ENCODE measurements at places on chromosomes 11 and 22.

GRCh38 chr22:38317122-38317994, at the start of gene CSNK1E:
CSNK1E (minus strand) TSS chr22:38317433; CDS start chr22:38314157, 3,276 bp downstream.
- peak; percentile 74 for DNase-seq

DNA sequence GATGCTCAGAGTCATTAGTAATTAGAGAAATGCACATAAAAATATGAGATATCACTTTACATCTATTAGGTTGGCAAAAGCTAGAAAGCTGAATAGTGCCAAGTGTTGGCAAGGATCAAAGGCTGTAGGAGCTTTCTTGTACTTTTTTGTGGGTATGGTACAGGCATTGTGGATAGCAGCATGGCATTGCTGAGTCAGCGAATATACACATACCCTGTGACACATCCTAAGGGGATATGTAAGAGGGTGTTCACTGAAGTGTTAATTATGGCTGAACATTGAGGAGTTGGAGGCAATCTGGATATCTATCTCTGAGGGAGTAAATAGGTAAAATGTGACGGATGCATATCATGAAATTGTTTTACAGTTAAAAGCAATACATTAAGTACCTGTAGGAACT, 27.0 kb upstream of the IL18BP start:
- DNase-seq, result no peak

GRCh38 chr11:57630171-57630570, 19.5 kb downstream of the YPEL4 start:
- DNase-seq, result no peak

DNA sequence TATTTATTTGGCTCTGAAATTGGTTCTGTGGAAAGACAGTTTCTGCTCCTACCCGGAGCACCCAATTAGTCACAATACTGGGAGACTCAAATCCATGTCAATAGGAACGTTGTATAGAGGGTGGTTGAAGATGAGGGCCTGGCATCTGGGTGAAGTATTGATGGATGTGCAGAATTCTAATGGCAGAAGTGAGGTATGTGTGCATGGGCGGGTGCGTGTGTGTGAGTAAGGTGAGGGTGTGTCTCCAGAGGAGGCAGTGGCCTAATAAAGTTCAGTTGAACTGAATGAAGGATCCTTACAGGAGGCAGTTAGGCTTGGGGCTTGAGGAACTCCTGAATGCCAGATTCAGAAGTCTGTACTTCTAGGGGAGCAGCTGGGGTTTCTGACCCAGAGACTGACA, 71.8 kb upstream of the B3GAT1 start:
- no peak for DNase-seq

- no peak for DNase-seq
Observed at GRCh38 chr11:19433367-19433766, 192.6 kb upstream of the E2F8 start.

DNA sequence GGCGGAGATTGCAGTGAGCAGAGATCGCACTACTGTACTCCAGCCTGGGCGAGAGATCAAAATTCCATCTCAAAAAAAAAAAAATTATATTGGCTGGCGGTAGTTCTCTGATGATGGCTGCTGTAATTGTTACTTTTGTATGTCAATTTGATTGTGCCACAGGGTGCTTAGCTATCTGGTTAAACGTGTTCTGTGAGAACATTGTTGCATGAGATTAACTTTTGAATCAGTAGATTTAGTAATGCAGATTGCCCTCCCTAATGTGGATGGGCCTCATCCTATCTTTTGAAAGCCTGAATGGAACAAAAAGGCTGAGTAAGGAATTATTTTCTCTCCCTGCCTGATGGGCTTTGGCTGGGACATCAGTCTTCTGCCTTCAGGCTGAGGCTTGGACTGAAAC, 654.2 kb downstream of the OPCML start:
- no peak for DNase-seq

- DNase-seq, result no peak
Observed at GRCh38 chr11:69384251-69385143, 90.5 kb downstream of the MYEOV start.

GRCh38 chr11:61162092-61162941, 1.1 kb upstream of the VPS37C start:
- DNase-seq, result peak; percentile 64

- DNase-seq, result no peak
Observed at GRCh38 chr11:60658409-60658808, 41.0 kb upstream of the MS4A8 start.

- DNase-seq, result no peak
Observed at GRCh38 chr22:38953091-38953490, 4.3 kb upstream of the APOBEC3A start.

DNA sequence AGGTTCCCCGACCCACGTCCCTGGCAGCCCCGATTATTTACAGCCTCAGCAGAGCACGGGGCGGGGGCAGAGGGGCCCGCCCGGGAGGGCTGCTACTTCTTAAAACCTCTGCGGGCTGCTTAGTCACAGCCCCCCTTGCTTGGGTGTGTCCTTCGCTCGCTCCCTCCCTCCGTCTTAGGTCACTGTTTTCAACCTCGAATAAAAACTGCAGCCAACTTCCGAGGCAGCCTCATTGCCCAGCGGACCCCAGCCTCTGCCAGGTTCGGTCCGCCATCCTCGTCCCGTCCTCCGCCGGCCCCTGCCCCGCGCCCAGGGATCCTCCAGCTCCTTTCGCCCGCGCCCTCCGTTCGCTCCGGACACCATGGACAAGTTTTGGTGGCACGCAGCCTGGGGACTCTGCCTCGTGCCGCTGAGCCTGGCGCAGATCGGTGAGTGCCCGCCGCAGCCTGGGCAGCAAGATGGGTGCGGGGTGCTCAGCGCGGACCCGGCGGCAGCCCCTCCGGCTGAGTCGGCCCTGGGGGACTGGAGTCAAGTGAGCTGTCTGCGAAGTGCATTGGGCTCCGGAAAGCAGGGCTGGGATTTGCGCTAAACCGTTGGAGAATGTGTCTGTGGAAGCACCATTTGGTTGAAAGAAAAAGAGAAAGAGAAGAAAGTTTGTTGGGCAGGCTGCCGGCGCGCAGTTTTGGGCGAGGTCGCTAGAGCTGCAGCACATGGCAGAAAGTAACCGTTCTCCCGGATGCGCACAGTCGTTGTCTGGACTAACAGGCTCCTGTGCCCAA, at the start of gene CD44:
Gene CD44, plus strand, starts transcription at position 229 of the 779 bp plus-strand sequence. Its CDS starts 133 bp downstream, at position 362.
- DNase-seq, result peak; percentile 91

DNA sequence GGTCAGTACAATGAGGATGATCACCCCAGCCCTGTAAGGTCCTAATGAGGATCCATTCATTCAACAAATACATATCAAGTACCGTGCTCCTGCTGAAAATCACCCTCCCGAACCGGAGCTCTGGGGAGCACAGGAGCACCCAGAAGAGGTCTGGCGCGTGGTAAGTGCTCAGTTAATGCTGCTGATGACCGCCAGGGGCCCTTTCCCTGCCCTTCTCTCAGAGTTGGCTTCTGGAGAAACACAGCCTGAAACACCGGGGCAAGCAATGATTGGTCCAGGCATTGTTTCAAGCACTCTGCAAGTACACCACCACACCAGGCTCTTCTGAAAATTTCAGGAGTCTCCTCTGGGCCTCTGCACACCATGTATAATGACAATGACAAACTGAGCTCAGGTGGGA, 3.8 kb upstream of the CCDC86 start:
- peak; percentile 43 for DNase-seq

DNA sequence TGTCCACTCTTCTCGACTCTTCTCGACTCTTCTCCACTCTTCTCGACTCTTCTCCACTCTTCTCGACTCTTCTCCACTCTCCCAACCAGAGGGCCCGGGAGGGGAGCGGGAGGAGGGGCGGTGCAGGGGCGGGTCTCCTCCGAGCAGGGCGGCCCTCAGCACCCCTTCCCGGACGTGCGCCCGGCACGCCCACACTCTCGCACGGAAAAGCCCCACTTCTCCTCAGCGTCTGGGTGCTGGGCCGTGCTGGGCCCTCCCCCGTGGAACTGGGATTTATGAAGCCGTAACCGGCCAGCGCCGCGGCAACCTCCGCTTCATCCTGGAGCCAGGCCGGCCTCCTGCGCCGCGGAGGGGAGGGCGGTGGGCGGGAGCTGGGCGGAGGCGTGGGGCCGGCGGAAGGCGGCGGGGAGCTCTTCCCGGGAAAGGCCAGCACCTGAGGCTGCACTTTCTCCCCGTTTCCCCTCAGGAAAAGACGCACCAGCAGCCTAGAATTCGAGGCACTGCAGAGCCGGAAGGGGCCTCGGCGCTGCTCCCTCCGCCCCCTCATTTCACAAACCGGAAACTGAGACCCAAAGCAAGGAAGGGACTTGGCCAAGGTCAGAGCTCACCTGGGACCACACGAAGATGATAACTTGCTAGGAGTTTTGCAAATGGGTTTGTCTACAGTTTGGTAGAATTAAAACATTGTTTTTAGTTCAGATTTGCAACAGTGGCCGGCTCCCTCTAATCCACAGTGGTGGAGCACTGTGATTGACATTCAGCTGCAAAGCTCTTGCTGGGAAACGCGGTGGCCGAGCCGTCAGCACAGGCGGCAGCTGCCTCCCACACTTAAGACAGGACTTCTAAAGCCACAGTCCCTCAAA, 31.6 kb upstream of the JAM3 start:
- peak; percentile 49 for DNase-seq

- DNase-seq, result no peak
Observed at GRCh38 chr11:69778373-69778772, 3.2 kb upstream of the FGF4 start.

- peak; percentile 92 for DNase-seq
Observed at GRCh38 chr11:122197066-122197987, 81.3 kb upstream of the BLID start.

DNA sequence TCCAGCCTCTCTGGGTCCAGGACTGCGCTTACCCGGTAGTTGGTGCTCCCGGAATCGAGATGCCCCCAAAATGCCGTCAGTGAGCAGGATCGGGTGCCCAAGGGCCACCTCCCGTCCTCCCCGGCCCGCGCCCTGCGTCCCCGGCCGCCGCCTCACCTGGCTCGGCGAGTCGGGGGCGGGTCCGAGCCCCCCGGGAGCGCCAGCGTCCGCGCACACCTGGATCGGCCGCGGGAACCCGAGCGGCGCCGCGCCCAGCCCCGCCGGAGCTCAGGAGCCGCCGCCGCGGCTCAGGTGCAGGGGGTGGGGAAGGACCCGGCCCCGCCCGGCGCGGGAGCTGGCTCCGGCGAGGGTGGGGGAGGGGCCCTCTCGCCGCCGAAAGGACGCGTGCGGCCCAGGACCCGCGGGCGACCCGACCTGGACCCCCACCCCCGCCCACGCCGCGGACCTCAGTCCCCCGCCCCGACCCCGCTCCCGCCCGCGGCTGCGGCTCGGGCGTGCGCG, at the start of gene SHANK2:
Gene SHANK2, minus strand, starts transcription at position 309 of the 501 bp plus-strand sequence. CDS start 105,251 bp downstream, outside the sequence.
- DNase-seq, result no peak

- peak; percentile 52 for DNase-seq
Observed at GRCh38 chr11:102347462-102348370, 702 bp downstream of the BIRC2 start.

- DNase-seq, result no peak
Observed at GRCh38 chr11:48182860-48183526, 33.6 kb upstream of the OR4B1 start.

GRCh38 chr11:70735976-70736375, 337.6 kb downstream of the CTTN start:
- DNase-seq, result no peak

- no peak for DNase-seq
Observed at GRCh38 chr11:23391031-23391430, 530.8 kb upstream of the CCDC179 start.

DNA sequence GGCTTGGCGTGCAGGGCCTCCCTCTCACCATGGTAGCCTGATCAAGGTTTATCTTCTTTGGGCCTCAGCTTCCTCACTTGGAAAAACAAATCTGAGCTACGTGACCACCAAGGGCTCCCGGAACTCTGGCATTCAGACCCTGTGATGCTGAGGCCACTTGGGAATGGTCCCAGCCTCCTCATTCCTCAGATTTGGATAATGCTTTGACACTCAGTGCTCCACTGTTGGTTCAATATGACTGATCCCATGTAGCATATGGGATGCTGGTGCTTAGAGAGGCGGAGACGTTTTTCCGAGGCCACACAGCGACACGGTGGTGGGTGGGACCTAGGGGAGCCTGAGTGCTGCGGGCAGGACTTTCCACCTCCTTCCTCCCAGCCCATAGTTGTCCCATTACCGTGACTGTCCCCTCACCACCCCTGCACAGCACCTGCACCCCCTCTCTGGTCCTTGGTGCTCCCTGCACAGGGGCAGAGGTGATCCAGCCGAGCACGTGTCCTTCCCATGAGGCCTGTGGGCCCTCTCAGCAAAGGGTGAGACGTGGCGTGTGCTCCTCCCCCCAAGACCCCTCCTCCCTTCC, 23.1 kb downstream of the MB start:
- no peak for DNase-seq

GRCh38 chr11:14698771-14699170, 55.2 kb downstream of the PDE3B start:
- no peak for DNase-seq

- peak; percentile 94 for DNase-seq
Observed at GRCh38 chr22:35914665-35915476, 113.8 kb downstream of the RBFOX2 start.

GRCh38 chr11:65159012-65159411, 11.0 kb upstream of the SPDYC start:
- no peak for DNase-seq

- no peak for DNase-seq
Observed at GRCh38 chr22:21591695-21592094, 24.2 kb downstream of the UBE2L3 start.

- no peak for DNase-seq
Observed at GRCh38 chr11:44627165-44627789, 61.8 kb downstream of the CD82 start.

GRCh38 chr22:50665738-50666137, 6.9 kb upstream of the SHANK3 start:
- no peak for DNase-seq

DNA sequence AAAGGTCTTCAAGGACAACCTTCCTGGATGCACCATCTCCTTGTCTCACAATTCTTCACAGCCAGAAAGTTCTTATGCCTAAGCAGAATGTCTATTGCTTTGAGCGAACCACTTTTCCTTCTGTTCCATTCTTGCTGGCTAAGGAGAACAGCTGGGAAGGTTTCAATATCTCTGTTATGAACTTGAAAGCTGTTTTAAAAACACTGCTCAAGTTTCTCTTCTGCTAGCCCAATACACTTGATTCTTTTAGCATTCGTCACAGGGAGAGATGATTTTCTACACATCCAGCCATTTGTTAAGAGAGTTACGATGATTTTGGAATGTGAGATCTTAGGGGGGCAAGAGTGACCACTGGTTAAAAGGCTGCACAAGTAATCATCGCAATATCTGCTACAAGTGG, 249.3 kb downstream of the KIRREL3 start:
- DNase-seq, result no peak

GRCh38 chr11:116454020-116454645, 318.7 kb downstream of the BUD13 start:
- peak; percentile 21 for DNase-seq

DNA sequence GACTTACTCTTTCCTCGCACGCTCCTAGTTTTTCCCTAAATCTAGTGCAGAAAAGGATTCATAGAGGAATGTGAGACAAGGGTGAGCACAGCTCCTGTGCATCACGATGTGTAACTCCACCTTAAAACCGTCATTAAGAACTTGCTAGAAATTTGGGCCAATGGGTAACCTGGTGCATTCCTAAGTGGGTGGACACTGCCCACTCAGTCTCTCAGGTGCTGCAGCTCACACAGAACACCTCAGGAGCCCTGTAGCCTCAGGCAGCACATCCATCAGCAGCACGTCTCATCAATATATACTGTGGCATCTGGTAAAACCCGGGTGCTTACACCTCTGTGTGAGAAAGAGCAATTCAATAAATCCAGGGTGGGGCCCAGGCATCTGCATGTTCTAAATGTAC, 12.4 kb downstream of the POU2AF3 start:
- DNase-seq, result no peak
